ENCODE measurements at places on chromosomes 11 and 22.

DNA sequence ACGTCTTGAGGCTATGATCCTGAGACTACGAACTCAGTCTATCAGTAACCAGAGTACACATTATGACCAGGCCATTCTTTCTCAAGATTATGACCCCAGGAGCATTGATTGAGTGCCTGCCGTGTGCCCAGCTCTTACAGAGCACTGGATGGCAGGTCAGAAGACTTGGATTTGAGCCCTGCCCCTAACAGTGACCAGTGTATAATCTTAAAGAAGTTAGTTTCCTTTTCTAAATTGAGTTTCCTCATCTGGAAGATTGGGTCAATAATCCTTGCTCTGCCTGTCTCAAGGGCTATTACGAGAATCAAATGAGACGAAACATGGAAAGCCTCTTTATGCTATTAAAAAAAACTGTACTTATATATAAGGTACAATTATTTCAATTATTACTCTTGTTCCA is 38.2 kb downstream of the SLCO2B1 start:
- no peak for DNase-seq

GRCh38 chr22:35072925-35073324 is 7.0 kb downstream of the ISX start:
- no peak for DNase-seq

GRCh38 chr11:123461164-123461563 is 31.1 kb downstream of the GRAMD1B start:
- DNase-seq, result no peak

- no peak for DNase-seq
Observed at GRCh38 chr11:131675121-131675888, 304.9 kb downstream of the NTM start.

GRCh38 chr11:57634311-57634710 is 15.4 kb downstream of the YPEL4 start:
- no peak for DNase-seq

DNA sequence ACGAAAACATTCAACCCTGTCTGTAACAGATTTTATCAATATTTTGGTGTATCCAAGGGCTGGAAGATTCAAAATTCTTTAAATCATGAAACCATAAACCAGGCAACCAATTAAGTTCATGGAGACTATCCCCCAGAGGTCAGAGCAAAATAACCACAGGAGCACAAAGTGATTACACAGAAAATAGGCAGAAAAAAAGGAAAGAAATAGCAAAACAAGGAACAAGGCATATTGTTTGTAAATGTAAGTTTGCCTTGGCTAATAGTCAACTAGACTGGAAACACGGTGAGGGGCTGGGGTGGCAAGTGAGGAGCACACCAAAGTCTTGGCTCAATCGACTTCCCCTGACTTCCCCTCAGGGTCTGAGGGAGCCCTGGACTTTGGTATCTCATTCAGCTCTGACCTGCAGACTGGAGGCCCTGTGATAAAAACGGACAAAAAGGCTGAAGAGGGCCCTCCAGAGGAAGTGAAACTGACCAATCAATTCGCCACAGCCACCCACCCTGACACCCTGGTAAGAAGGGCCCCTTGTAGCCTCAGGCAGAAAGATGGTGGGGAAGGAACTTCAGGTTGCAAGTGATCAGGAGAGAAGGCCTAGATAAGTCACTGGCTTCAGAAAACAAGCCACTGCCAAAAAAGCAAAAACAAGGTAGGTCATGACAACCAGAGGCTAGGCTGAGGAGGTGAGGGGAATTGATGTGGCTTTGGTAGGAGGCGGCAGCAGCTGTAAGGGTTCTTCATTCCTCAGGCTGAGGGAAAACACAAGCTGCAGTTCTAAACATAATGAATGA is 1.8 kb downstream of the SIK3 start:
- no peak for DNase-seq
